ENCODE measurements at places on chromosomes 13 and 19.

- no peak for DNase-seq
These were observed 113.2 kb downstream of the STARD13 start for GRCh38 chr13:33172400-33172799.

GRCh38 chr13:111288276-111288675 is 32.2 kb upstream of the TEX29 start:
- DNase-seq: no peak

DNA sequence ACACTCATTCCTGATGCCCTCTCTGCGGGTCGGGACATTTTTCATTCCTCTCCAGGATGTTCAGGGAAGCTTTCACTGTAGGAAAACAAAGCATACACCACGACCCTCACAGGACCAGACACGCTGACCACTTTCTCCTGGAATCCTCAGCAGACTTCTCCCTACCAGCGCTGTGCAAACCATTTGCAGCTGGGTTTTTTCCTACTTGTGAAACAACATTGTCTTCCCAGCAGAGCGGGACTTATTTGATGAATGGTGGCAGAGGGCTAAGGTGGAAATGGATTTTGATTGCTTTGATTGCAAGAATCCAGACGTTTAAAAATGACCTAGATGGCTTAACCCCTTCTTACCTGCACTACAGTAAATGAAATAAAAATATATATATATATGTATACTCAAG is 265.9 kb downstream of the TBC1D4 start:
- no peak for DNase-seq

- DNase-seq: no peak
These were observed 17.1 kb downstream of the NFIX start for GRCh38 chr19:13012390-13012689.

DNA sequence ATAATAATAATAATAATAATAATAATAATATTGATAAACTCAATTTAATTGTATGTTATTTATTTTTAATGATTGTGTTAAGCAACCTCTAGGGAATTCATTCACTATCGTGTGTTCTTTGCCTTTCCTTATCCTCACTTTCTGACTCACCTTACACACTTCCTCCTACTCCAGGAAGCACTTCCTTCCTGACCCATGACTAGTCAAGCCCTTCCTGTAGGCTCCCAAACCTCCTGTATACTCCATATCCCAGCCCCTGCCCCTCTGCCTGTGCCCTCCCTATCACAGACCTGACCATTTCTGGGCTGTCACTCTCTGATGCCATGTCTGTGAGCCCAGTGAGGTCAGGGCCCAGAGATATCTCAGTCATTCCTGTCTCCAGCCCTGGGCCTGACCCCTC is 7.6 kb downstream of the LGALS4 start:
- no peak for DNase-seq

- DNase-seq: no peak
These were observed 79.7 kb downstream of the STARD13 start for GRCh38 chr13:33205804-33206221.

DNA sequence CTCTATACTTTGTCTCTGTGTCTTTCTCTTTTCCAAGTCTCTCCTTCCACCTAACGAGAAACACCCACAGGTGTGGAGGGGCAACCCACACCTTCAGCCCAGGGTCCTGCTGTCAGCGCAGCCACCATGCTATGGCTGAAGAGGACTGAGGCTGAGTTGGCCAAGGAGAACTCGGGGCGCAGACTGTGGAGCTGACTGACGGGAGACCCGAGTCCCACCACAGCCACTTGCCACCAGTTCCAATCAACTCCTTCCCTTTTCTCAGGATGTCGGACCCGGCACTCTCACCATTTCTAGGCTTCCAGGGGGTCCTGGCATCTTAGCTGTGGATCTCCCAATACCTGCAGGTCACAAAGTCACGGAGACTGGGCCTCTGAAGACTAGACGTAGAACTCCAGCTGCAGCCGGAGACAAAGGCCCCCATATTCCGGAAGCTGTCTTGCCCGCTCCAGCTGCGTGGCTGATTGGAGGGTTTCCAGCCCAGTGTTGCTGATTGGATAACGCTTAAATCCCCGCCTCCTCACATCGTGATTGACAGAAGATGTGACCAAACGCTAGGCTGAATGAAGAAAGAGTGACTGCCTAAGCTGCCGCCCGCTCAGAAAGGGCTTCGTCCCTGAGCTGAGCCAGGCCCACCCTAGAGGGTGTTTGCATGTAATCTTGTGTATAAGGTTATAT is 63.6 kb downstream of the ZNF429 start:
- DNase-seq: peak; percentile 60

- no peak for DNase-seq
These were observed 7.1 kb downstream of the ZIC2 start for GRCh38 chr13:99988529-99989275.

- no peak for DNase-seq
These were observed 6.0 kb downstream of the KCNC3 start for GRCh38 chr19:50322931-50323781.

GRCh38 chr13:109783447-109783814 is 3.0 kb downstream of the IRS2 start:
- no peak for DNase-seq
